Natural killer cell treated with Interleukin-12 subunit alpha and Interleukin-12 subunit beta and Interleukin-15 and Interleukin-18, amount 100 ng/mL, for 72 hours (primary cell): ENCODE measurements at places on chromosomes 16 and 17. TPM values are rescaled to one million over a fixed set of nuclear protein-coding genes. Genes with fewer than 3 reads are reported as not detected.
A peak's percentile ranks its signal among the peaks of the same experiment; 100 is the strongest.

DNA sequence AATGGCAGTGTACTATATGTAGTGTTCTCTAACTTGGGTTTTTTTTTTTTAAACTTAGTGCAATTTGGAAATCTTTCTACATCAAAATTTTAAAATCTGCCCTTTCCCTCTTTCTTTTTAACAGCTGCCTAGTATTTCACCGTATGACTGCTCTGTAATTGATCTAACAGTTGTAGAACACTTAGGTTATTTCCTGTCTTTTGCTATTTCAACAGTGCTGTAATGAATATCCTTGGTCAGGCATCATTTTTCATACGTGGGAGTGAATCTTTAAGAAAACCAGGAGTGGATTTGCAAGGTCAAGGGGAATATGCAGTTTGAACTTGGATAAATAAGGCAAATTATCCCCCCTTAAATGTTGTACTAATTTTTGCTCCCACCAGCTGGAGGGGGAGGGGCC, 3.8 kb downstream of the NLRC5 start:
- H3K4me3 ChIP-seq, result peak overlapping the region; percentile 87
- peak overlapping the region; percentile 99 for H3K27ac ChIP-seq
- no peaks in the 10 kb centered on the region for H3K27me3 ChIP-seq
- H3K4me1 ChIP-seq, result peaks cover 67% of the 10 kb centered on the region

The CCL16 gene
- not detected for total RNA-seq

The MT4 gene
- not detected for total RNA-seq

GRCh38 chr16:68097088-68097487, 11.9 kb downstream of the NFATC3 start:
- H3K27me3 ChIP-seq, result no peaks in the 10 kb centered on the region
- no peaks in the 10 kb centered on the region for H3K36me3 ChIP-seq
- no peak for DNase-seq
- no peak overlapping the region for H3K4me3 ChIP-seq
- peak overlapping the region; percentile 0 for H3K27ac ChIP-seq

DNA sequence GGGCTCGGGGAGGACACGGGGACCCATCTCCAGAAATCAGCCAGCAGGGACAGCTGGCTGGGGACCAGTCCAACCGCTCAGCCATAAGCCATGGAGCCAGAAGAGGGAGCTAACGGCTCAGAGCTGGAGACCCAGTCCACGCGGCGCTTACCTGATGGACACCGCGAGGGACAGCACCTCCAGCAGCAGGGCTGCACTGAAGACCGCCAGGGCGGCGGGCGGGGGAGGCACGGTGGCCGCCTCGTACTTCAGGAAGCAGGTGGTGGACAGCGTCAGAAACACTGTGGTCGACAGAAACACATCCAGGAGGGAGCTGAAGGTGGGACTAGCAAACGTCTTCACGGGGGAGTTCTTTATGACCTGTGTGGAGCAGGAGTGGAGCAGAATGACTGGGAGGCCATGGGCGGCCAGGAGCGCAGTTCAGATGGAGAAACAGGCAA, 102.6 kb upstream of the CREBBP start:
- no peak overlapping the region for H3K4me3 ChIP-seq
- no peaks in the 10 kb centered on the region for H3K27me3 ChIP-seq
- peak; percentile 73 for DNase-seq

- H3K27me3 ChIP-seq, result no peaks in the 10 kb centered on the region
- no peak overlapping the region for H3K27ac ChIP-seq
- H3K4me1 ChIP-seq, result no peaks in the 10 kb centered on the region
- DNase-seq, result no peak
Observed at GRCh38 chr16:87040169-87041117, 276.7 kb downstream of the C16orf95 start.

The CHD9 gene
- 38.1 TPM for total RNA-seq
